ENCODE measurements at places on chromosomes 1 and 21.

DNA sequence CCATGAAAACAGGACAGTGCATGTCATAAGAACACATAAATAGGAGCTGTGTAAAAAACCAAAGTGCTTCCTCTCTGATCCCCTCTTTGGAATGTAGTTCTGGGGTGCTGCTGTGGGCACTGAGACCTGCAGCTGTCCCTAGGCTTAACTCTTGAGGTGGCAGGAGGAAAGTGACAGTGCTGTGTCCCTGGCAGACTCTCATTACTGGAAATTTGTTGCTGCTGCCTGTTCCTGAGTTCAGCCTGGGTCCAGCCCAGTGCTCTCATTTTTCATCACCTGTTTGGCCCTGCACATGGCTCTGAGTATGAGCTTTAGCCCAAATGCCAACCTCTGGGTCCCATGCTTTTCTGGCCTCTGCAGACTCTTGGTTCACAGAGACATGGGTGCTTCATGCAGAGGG, 329.3 kb downstream of the DSCAM start:
- no peak for DNase-seq

- DNase-seq: no peak
Measured at GRCh38 chr1:246417813-246418564, 89.1 kb downstream of the SMYD3 start.

DNA sequence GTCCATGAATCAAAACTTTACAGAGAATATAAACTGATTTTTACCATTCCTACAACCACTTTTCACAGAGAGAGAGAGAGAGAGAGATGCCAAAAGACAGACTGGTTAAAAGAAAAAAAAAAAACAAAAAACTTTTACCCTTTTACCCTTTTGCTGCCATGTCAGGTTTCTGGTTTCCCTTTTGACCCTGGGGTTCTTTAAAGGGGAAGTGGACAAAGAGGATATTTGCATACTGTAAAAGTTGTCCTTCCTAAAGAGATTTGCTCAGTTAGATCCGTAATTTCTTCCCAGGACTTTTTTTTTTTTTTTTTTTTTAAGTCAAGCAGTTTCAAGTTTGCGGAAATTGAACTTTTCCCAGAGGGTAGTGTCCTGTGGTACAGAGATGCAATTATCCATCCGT, 287.8 kb upstream of the RGS18 start:
- no peak for DNase-seq

- DNase-seq: no peak
Measured at GRCh38 chr1:44246806-44247205, 33.5 kb downstream of the DMAP1 start.

- DNase-seq: no peak
Measured at GRCh38 chr1:112672842-112673241, 1.6 kb upstream of the MOV10 start.

DNA sequence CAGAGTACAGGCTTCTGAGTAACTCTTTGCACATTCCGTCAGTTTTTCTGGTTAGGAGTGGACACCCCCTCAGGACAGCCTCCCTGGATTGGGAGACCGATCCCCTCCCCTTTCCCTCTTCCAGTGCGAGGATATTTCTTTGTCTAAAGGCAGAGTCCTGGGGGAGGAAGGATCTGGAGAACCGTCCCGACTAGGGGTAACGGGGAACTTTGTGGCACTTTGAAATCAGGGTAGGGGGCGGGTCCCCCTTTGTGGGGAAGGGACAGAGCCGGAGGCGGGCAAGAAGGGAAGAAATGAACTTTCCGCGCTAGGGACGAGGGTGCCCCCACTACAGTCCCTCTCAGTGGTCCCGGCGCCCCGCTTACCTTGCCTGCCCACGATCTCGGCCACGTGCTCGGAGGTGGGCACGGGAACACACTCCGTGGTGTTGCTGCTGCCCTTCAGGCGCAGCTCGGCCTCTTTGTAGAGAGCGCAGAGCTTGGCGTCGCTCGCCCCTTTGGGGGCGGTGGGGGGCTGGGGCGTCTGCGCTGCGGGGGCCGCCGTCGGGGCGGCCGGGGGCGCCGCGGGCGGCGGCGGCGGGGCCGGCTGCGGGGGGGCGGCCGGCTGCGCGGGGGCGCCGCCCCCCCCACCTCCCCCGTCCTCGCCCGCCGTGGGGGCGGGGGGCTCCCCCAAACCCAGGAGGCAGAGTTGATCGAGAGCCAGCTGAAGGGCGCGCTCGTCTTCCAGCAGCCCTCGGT, 917 bp downstream of the MEX3A start:
- no peak for DNase-seq

DNA sequence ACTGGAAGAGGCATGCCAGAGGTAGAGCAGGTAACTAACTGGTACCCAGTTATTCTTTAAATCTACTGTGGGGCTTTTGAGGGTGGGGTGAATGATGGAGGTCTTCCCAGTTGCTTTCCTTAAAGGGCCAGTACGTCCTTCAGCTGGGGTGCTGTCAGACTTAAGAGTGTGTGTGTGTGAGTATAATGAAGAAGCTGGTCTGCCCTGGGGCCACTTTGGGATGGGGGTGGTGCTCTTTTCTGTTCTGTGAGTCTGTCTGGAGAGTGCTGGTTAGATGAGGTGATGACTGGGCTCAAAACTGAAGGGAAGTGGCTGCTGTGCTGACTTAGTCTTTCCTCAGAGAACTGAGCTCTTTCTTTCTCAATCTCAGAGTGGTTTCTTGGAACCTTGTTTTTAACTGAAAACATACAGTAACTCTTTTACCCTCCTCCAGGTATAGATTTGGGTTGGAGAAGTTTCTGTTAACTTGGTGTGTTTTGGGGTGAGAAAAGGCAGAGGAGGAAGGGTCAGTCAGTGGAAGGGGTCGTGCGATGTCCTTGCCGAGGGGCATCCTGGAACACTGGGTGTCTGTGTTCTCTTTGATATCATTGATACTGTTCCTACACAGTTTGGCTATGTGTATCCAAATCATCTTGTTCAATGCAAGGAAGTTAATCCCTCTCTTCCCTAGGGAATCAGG, 746 bp downstream of the MACF1 start:
- no peak for DNase-seq

DNA sequence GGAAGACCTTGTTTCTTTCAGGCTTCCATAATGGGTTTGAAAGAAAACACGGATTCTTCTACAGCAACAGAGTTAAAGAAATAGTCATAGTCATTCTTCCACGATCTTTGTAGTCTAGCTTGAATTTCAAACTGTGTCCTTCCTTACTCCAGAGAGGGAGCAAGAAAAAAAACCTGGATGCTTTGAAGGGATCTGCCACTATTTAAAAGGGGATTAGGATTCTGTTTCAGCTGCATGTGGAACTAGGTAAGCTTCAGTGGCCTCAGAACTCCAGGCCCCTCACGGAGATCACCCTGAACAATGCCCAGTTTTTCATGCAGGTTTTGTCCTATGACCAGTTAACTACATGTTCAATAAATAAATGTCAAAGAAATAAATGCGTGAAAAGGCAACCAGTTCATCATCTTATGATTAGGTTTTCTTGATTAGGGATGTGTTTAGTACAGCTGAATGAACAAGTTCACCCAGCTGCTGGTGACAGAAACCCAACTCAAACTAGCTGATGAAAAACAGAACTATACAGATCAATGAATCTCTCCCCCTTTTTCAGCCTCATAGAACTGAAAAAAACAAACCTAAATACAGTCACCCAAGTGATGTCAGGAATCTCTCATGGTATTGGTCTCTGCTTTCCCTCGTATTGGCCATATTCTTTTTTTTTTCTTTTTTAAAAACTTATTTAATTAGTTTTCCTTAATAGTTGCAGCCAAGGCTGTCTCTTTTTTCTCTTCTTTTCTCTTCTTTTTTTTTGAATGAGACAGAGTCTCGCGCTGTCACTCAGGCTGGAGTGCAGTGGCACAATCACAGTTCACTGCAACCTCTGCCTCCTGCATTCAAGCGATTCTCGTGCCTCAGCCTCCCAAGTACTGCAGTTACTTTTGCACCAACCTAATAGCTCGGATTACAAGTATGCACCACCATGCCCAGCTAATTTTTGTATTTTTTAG, 14.6 kb upstream of the MPZL1 start:
- no peak for DNase-seq

DNA sequence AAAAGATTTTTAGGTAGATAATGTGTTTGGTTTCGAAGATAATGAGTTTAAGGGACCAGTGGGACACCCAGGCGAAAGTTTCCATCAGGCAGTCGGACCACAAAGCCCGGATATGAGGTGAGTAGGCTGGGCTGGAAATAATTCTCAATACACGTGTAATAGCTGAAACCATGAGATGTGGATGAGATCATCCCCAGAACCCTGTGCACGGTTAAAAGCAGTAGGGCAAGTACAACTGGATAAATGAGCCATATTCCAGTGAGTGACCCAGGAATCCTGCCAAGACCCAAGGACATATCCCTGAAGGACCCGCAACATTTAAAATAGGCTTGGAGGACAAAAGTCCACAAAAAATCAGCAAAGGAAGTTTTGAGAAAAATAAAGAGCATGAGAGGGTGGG, 21.5 kb upstream of the NHLH2 start:
- DNase-seq: no peak

DNA sequence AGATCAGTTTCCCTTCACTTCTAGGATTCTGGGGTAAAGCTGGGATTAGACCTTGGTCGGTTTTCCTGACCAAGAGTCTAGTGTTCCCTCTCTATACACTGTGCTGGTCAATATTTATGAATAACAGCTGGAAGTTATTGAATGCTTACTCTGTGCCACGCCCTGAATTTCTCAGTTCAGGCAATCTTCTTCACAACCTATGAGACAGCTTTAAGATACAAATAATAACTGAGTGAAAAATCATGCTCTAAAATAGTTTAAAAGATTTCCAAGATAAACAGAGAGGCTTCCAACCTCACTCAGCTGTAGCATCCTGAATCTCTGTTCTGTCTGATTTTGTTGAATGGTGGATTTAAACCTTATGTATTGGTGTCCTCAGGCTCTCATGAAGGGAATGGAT, 72.2 kb downstream of the GNG12 start:
- no peak for DNase-seq

DNA sequence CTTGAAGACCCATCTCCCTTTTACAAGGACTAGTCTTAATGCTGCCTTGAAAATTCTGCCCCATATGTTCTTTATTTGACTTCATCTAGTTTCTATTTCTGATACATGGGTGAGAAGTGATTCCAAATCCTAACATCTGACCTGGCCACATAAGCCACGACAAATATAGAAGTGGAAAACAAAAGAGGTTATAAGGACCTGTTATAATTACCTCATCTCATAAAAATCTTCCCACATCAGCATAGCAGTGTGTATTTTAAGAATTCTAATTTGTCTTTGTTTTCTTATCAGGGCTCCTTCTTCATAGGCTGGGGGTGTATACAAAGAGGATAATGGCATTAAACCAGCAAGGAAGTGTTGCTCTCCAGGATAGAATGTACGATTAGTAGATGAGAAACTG, 1007.4 kb downstream of the TTLL7 start:
- DNase-seq: no peak

DNA sequence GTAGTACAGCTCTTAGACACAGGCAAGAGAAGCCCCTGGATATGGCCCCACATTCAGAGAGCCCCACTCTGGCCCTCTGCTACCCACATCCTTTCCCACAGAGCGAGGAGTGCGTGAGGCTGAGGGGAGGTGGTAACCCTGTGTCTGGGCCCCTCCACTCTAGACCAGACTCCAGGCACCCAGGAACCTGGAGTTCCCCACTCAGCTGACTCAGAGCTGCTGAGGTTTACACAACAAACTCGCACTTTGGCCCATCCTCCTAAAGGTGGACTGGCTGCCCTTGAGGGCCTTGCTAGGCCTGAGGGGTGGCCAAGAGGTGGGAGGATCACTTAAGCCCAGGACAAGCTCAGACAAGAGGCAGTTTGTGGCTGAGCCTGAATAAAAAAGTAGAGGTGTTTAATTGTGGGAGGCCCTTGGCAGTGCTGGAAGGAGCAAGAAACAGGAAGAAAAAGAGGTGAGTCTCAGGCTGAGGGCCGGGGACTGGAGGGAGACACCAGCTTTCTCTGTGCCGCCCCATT, 10.7 kb downstream of the MR1 start:
- no peak for DNase-seq

DNA sequence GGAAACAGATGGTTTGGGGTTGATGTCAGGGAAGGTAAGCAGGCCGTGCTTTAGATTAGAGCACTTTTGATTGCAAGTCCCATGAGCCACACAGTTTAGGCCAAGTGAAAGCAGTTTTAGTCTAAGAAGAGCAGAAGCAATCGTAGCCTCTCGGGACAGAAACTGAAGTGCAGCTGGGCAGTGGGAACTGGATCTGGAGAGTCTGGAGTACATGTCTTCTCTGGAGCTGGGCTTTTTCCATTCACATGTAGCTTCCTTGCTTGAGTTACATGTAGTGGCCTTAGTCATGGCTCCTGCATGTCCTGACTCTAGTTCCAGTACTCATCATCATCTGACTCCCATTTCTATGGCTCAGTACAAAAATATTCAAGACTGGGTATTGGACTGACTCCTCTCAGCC, 16.7 kb downstream of the CAMTA1 start:
- DNase-seq: no peak

DNA sequence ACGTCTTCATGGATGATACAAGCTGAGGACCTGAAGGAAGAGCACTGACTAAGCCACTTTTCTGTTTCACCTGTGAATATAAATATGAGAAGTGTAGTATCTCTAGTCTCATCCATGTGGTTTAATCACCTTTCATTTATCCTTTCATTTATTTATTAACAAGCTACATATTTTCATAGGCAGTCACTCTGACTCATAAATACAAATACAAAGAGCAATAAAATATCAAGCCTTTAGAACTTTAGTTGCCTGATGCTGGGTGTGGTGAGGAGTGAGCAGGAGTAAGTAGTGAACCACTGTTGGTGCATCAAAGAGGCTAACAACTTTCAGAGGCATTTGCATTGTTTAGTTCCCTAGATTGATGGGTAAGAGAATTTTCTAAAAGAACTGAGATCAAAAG, 269.0 kb upstream of the C1orf87 start:
- DNase-seq: no peak

GRCh38 chr1:7873801-7874795, 21.2 kb upstream of the UTS2 start:
- DNase-seq: no peak

DNA sequence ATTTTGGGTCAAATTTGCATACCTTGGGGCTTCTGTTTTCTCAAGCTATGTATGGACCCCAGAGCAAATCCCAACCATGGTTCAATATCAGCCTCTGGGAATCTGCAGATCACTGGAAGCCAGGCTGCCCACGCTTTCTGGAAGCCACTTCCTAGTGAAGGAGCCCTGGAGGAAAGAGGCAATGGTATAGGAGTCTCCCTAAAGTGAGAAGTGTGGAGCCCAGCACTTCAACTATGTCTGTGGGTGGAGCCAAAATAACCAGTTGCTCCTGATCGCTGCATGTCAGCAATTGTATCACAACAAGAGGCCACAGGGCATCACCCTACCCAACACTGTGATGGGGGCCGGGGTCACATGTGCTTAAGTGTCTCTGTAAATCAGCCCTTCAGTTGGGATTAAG, 26.9 kb downstream of the ETS2 start:
- no peak for DNase-seq

- DNase-seq: no peak
Measured at GRCh38 chr1:5250336-5250735, 595.9 kb downstream of the AJAP1 start.

Data from GM19239 (cell line).